ENCODE measurements at places on chromosomes 4 and X.

DNA sequence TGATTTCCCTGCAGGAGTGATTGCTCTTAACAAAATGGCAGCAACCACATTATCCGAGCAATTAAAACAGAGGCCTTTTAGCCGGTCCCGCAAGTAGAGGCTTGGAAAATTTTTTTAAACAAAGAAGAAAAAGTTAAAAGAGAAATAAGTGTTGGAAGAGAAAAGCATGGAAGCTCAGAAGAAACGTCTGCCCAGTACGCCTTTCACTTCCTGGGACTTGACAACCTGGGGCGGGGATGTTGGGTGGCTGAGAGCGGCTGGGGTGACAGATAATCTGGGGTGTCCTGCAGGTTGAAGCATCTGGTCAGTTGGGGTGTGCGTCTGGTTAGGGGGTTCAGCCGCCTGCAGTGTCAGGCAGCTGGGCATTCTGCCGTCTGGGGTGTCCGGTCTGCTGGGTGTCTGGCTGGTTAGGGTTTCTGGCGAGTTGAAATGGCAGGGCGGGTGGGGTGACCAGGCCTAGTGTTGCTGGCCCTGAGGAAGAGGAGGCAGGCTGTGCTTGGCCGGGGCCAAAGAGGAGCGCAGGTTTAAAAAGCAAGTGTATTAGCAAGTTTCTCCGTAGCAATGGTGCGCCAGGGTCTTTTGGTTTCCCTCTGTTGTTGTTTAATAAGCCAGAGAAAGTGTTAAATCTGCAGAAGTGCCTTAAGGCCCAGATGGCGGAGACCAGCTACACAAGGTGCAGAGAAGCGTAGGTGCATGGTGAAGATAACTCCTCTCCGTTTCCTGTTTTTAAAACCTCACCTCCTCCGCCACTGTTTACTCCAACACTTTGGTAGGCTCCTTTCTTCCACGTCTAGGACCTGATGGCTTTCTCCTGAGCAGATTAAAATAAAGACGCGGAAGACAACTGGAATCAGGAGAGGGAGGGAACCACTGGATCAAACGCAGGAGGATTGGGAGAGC lies 5.6 kb downstream of the HAND2 start:
- DNase-seq, result no peak

GRCh38 chr4:88953400-88953799 lies 103.6 kb downstream of the FAM13A start:
- DNase-seq, result no peak

- DNase-seq, result no peak
Measured at GRCh38 chr4:5186271-5187064, 135.2 kb downstream of the STK32B start.

DNA sequence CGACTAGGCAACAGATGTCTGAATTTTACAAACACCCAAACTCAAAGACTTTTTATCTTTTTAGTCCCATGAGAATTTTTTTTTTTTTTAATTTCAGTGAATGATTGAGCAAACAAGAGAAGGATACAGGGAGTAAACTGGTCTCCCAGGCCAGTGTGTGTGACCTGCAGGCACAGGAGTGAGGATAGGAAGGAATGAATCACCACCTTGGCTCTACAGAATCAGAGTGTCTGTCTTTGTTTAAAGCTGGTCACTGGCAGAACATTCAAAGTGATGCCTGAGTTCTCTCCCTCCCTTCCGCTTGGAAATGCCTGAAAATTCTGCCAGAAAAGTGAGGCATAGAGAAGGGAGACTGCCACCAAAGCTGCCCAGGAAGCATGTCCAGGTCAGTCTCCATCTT lies 69.5 kb downstream of the PARM1 start:
- DNase-seq, result no peak

DNA sequence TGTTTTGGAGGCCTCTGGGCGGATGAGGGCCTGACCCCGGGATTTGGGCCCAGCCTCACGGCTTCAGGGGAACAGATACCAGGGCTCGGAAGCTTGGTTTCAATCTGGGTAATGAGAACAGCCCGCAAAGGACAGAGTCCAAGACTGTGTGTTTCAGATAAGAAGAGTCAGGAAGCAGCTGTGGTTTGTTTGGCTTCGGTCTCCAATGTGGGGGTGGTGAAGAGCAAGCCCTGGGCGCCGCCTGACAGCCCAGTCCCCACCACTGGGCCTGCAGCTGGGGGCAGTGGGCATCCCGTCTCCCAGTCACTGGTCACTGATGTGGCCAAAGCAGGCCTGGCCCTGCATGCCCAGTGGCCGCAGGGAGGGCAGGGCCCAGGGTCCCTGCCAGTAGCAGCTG lies 9.1 kb downstream of the WFS1 start:
- no peak for DNase-seq

- no peak for DNase-seq
Measured at GRCh38 chr4:8738471-8738931, 133.1 kb downstream of the HMX1 start.

DNA sequence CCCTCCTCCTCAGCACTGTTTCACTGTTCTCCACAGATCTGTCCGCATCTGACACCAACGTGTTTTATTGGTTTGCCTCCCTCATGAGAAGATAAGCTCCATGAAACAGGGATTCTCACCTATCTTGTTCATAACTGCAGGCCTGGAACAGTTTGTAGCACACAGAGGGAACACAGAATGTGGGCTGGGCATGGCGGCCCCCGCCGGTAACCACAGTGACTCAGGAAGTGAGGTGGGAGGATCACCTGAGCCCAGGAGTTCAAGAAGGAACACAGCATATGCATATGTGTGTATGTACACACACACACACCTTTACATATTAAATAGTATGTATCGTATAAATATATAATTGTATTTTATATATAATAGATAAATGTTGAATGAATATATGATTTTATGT lies 168.6 kb downstream of the AFAP1 start:
- DNase-seq, result no peak

Data from WERI-Rb-1 (cell line).